Immature natural killer cell (primary cell): ENCODE measurements at places on chromosomes 3 and 15.

- H3K36me3 ChIP-seq: no peaks in the 10 kb centered on the region
- DNase-seq: no peak
- H3K4me1 ChIP-seq: peaks cover 21% of the 10 kb centered on the region
- H3K4me3 ChIP-seq: no peak overlapping the region
- peaks cover 2% of the 10 kb centered on the region for H3K27me3 ChIP-seq
- H3K27ac ChIP-seq: no peak overlapping the region
Observed at GRCh38 chr3:152222327-152222726, 46.4 kb upstream of the MBNL1 start.

- no peaks in the 10 kb centered on the region for H3K4me1 ChIP-seq
- H3K4me3 ChIP-seq: no peak overlapping the region
- H3K27me3 ChIP-seq: peaks cover 3% of the 10 kb centered on the region
- no peak for DNase-seq
Observed at GRCh38 chr15:73244333-73244732, 124.4 kb downstream of the HCN4 start.

GRCh38 chr3:171001250-171001893, 25.1 kb downstream of the SLC2A2 start:
- peak overlapping the region; percentile 87 for H3K27ac ChIP-seq
- DNase-seq: no peak
- no peak overlapping the region for H3K4me3 ChIP-seq
- H3K27me3 ChIP-seq: no peaks in the 10 kb centered on the region
- no peaks in the 10 kb centered on the region for H3K36me3 ChIP-seq

GRCh38 chr15:101692801-101693598, 31.3 kb downstream of the TARS3 start:
- peaks cover 3% of the 10 kb centered on the region for H3K4me1 ChIP-seq
- DNase-seq: no peak
- no peaks in the 10 kb centered on the region for H3K27me3 ChIP-seq
- H3K4me3 ChIP-seq: no peak overlapping the region

GRCh38 chr15:68672781-68673205, 94.0 kb downstream of the CORO2B start:
- H3K4me1 ChIP-seq: peaks cover 6% of the 10 kb centered on the region
- no peak overlapping the region for H3K27ac ChIP-seq
- peaks cover 2% of the 10 kb centered on the region for H3K27me3 ChIP-seq
- H3K36me3 ChIP-seq: no peaks in the 10 kb centered on the region
- no peak for DNase-seq

DNA sequence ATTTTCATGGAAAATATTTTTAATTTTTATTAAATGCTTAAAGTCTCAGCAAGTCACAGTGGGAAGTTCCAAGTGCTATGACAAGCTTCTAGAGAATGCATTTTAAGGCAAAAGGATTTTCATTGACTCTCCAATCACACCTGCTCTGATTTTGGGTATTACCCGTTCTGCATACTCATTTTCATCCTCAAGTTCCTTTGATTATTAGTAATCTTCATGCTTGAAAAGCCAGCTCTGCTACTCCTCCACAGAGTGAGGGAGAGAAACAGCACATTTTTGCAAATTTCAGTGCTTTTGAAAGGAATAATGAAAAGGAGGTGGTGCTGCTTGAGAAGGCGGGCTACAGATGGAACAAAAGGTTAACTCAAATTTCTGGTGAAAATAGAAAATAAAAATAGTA, 450.7 kb downstream of the NSUN3 start:
- H3K4me1 ChIP-seq: no peaks in the 10 kb centered on the region
- DNase-seq: no peak

GRCh38 chr3:188578576-188579363, 424.8 kb downstream of the LPP start:
- DNase-seq: no peak
- H3K4me3 ChIP-seq: no peak overlapping the region
- no peaks in the 10 kb centered on the region for H3K27me3 ChIP-seq

- H3K4me3 ChIP-seq: no peak overlapping the region
- no peak for DNase-seq
- no peak overlapping the region for H3K27ac ChIP-seq
- H3K36me3 ChIP-seq: no peaks in the 10 kb centered on the region
- peaks cover 2% of the 10 kb centered on the region for H3K27me3 ChIP-seq
- no peaks in the 10 kb centered on the region for H3K4me1 ChIP-seq
Observed at GRCh38 chr15:66099950-66100671, 153.4 kb downstream of the MEGF11 start.

DNA sequence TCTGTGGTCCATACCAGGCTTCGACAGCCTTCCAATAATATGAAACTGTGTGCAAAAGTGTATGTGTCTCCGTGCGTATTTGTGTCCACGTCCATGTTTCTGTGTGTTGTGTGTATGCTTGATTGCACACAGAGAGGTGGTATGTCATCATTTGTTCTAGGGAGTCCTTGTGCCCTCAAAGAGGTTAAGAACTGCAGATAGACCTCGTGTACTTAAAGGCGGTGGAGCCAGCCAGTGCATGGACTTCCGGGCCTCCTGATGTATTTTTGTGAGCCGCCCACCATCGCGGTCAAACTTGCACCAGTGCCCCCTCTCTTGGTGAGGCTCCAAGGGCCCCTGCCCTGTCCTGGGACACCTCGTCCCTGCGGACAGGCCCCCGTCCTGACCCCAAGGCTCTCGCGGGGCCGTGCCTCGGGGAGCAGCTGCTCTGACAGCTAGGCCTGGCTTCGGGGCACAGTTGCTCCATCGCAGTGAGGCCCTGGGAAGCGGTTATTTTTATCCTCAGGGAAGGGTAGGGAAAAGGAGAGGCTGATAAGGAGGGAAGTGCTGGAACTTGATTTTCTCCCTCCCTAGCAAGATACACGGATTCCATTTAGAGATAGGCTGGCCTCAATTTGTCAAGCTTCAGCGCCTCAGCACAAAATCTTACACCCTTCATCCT, 1.2 kb upstream of the RYK start:
- peaks cover 4% of the 10 kb centered on the region for H3K27me3 ChIP-seq
- peak overlapping the region; percentile 80 for H3K27ac ChIP-seq
- H3K36me3 ChIP-seq: no peaks in the 10 kb centered on the region
- DNase-seq: no peak
- peaks cover 44% of the 10 kb centered on the region for H3K4me1 ChIP-seq
- H3K4me3 ChIP-seq: peak overlapping the region; percentile 69

GRCh38 chr3:130963444-130963843, 63.2 kb downstream of the ASTE1 start:
- H3K4me3 ChIP-seq: no peak overlapping the region
- no peaks in the 10 kb centered on the region for H3K4me1 ChIP-seq
- H3K27ac ChIP-seq: no peak overlapping the region
- peaks cover 50% of the 10 kb centered on the region for H3K36me3 ChIP-seq
- H3K27me3 ChIP-seq: peaks cover 2% of the 10 kb centered on the region

DNA sequence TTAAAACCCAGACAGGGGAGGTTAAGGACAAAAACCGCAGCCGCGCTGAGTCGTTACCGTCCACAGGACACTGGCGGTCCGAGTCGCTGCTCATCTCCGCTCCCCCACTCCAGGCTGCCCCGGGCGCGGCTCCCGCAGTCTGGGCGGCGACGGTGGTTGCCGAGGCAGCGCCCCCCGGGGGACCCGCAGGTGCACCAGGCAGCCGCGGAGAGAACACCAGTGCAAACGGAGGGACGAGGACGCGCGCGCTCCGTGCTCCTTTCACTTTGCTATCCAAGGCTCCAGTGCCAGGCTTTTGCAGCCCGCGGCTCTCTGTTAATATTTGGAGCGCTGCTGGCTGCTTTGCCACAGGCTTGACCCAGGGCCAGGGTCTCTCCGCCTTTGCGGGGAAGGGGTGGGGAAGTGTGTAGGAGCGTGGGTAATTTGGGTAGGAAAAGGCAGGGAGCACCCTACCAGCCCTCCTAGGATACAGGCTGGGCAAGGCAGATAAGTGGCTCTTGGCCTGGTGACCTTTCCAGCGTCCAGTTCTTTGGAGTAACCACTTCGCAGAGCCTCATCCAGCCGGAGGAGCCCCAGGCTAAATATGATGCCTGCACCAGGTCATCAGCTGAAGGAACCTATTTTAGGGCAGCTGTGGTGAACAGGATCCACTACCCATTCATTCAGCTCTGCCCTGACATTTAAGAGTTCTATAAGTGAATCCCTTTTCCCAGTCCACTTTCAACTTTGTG, at the start of gene GADL1:
Gene GADL1 (minus strand): TSS at position 141 of the 731 bp plus-strand sequence. CDS start 47 bp downstream, at position 94.
- H3K4me3 ChIP-seq: peak within 1 kb of the TSS; percentile 53
- no peak within 1 kb of the TSS for H3K27ac ChIP-seq
- peaks cover 7% of the 10 kb centered on the region for H3K4me1 ChIP-seq
- H3K36me3 ChIP-seq: no peaks in the 10 kb centered on the region

DNA sequence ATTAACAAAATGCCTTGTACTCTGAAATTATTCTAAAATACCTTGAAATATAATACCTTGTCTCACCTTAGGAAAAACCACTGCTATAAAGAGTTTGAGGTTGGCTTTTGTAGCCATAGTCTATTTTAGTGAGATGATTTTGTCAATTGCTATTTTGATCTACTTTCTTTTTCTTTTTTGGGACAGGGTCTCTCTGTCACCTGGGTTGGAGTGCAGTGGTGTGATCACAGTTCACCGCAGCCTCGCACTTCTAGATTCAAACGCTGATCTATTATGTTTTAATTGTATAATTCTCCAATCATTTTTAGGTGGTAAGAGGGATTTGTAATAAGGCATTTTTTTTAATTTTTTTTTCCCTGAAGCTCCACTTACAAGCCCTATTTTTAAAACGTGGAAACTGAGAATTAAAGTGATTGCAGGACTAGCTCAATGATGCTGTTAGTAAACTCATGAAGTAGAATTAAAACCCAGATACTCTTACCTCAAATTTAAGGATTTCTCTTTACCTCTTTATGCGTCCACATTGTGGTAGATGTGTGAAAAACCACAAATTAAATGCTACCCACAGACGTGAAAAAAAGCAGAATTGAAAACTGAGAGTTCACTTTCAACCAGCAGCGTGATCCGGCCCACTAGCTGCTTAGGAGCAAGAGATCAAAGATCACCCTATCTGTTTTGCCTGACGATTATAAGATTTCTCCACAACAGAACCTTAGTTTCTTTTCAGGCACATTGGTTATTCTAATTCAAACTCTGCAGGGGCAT, 384.2 kb downstream of the CGGBP1 start:
- H3K27me3 ChIP-seq: no peaks in the 10 kb centered on the region
- peaks cover 1% of the 10 kb centered on the region for H3K4me1 ChIP-seq
- H3K36me3 ChIP-seq: no peaks in the 10 kb centered on the region
- no peak overlapping the region for H3K27ac ChIP-seq
- no peak for DNase-seq

- no peak overlapping the region for H3K27ac ChIP-seq
- H3K4me1 ChIP-seq: no peaks in the 10 kb centered on the region
- no peaks in the 10 kb centered on the region for H3K27me3 ChIP-seq
- no peak overlapping the region for H3K4me3 ChIP-seq
- DNase-seq: no peak
Observed at GRCh38 chr3:78660957-78661356, 1106.8 kb downstream of the ROBO1 start.

- H3K4me1 ChIP-seq: peaks cover 35% of the 10 kb centered on the region
- no peak overlapping the region for H3K27ac ChIP-seq
- no peaks in the 10 kb centered on the region for H3K27me3 ChIP-seq
Observed at GRCh38 chr3:177552051-177552450, 354.8 kb upstream of the TBL1XR1 start.

DNA sequence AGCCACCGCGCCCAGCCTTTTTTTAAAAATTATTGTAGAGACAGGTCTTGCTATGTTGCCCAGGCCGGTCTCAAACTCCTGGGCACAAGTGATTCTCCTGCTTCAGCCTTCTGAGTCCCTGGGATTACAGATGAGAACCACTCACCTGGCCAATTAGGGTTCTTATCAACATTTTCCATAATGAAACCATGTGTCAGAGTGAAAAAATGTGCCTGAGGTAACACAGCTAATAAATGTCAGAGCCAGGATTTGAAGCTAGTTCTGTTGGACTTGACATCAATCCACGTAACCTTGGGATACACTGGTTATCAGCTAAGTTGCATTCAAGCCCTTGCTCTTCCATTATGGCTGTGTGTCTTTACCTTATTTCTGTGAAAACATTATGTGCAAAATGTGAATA, 29.1 kb downstream of the CHST14 start:
- H3K4me3 ChIP-seq: no peak overlapping the region
- DNase-seq: no peak
- peaks cover 12% of the 10 kb centered on the region for H3K27me3 ChIP-seq
- no peak overlapping the region for H3K27ac ChIP-seq
- no peaks in the 10 kb centered on the region for H3K4me1 ChIP-seq

- H3K27ac ChIP-seq: no peak overlapping the region
- peaks cover 7% of the 10 kb centered on the region for H3K27me3 ChIP-seq
- DNase-seq: no peak
- peaks cover 9% of the 10 kb centered on the region for H3K4me1 ChIP-seq
- no peak overlapping the region for H3K4me3 ChIP-seq
- no peaks in the 10 kb centered on the region for H3K36me3 ChIP-seq
Observed at GRCh38 chr3:127071597-127072001, 88.7 kb downstream of the PLXNA1 start.

- no peak overlapping the region for H3K27ac ChIP-seq
- H3K27me3 ChIP-seq: peaks cover 2% of the 10 kb centered on the region
- no peaks in the 10 kb centered on the region for H3K36me3 ChIP-seq
- DNase-seq: no peak
- no peaks in the 10 kb centered on the region for H3K4me1 ChIP-seq
Observed at GRCh38 chr3:37652851-37653250, 208.8 kb upstream of the CTDSPL start.

- DNase-seq: no peak
- no peaks in the 10 kb centered on the region for H3K36me3 ChIP-seq
- peaks cover 76% of the 10 kb centered on the region for H3K4me1 ChIP-seq
- no peak overlapping the region for H3K4me3 ChIP-seq
- H3K27me3 ChIP-seq: no peaks in the 10 kb centered on the region
Observed at GRCh38 chr3:130906374-130906995, 12.6 kb downstream of the ATP2C1 start.

GRCh38 chr3:119776304-119776703, 5.6 kb upstream of the NR1I2 start:
- no peak for DNase-seq
- H3K4me1 ChIP-seq: no peaks in the 10 kb centered on the region
- peaks cover 2% of the 10 kb centered on the region for H3K27me3 ChIP-seq
- H3K27ac ChIP-seq: no peak overlapping the region
- H3K36me3 ChIP-seq: no peaks in the 10 kb centered on the region

DNA sequence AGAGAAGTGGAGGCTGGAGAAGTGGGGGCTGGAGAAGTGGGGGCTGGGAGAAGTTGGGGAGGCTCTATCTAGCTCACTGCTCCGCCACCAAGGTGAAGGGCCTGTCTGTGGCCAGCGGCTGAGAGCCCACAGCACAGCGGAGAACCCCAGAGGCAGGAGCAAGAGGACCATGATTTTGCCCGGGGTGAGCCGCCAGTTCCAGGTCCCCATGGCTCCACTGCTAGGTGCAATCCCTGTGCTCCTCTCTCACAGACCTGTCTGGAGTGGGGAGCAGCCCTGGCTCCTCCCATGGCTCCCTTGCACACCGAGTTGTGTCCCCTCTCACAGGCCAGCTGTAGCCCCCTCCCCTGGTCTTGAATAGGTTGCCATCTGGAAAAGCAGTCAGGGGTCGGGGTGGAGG, 4.7 kb upstream of the NRROS start:
- peaks cover 6% of the 10 kb centered on the region for H3K36me3 ChIP-seq
- no peak for DNase-seq
- peaks cover 24% of the 10 kb centered on the region for H3K27me3 ChIP-seq
- peak overlapping the region; percentile 84 for H3K27ac ChIP-seq
- peaks cover 94% of the 10 kb centered on the region for H3K4me1 ChIP-seq
- H3K4me3 ChIP-seq: peak overlapping the region; percentile 74
